Hippocampal formation (tissue), 2 donors: ENCODE measurements at places on chromosomes 4 and X.

DNA sequence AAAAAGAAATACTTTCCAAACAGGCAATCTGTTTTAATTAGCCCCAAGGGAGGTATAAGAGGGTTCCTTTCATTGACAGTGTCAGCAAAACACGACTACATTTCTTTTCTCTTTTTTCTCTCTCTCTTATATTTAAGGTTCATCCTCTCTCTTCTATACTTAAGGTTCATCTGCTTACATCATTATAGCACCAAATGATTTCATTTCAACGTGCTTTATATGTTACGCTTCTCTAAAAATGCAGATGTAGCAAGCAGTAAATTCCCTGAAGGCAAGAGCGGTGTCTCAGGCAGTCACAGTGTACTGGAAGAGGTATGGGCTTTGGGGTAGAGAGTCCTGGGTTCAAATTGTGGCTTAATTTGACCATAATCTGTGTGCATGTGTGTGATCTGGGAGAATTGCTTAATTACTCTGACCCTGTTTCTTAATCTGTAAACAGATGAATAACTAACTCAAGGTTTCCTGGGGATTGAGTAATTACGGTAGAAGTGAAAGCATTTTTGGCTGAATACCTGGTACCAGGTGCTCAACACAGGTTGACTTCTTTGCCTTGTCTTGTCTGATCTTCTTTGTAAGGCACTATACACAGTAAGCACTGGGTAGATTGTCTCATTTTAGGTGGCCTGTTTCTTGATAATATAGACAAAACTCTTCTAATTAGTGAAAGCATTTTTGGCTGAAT is 180.8 kb downstream of the SPRY1 start:
- DNase-seq, result no peak

GRCh38 chrX:2710041-2710840 is 19.1 kb downstream of the CD99 start:
- no peak for DNase-seq

- no peak for DNase-seq
Observed at GRCh38 chrX:115952417-115953092, 218.0 kb upstream of the AGTR2 start.

- no peak for DNase-seq
Observed at GRCh38 chr4:11471618-11472017, 42.9 kb upstream of the HS3ST1 start.

DNA sequence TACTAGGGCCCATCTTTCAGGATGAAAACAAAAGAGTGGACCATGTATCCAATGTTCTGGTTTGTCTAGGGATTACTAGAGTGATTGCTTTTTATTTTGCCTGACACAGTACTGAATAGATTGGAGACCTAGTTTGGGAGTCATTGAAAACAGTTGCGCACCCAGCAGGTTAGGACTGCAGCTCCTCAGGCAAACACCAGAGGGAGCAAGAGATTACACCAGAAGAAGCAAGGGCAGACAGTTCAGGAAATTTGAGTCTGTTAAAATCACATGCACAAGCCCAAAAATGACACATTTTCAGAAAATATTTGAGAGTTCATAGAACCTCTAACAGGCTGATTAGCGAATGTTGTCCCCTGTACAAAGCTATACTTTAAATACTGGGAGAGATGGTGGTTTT is 55.6 kb downstream of the CYLC1 start:
- no peak for DNase-seq
